Cardiac muscle cell (in vitro differentiated cells and primary cell): ENCODE measurements at places on chromosomes 1 and 21.

DNA sequence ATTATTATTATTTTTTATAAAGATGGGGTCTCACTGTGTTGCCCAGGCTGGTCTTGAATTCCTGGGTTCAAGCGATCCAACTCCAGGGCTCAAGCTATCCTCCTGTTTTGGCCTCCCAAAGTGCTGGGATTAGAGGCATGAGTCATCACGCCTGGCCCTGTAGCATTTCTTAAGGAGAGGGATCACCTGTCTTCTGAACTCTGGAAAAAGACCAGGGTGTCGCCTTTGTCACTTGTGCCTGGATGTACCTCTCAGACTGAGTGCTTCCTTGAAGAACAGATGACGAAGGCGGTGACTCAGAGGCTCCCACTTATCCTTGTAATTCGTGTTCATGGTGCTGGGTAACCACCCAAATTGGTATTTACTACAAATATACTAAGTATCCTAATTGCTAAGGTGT is 2.4 kb upstream of the CGN start:
- no peak for DNase-seq

GRCh38 chr1:234571702-234572101 is 38.3 kb downstream of the IRF2BP2 start:
- no peak for DNase-seq

- DNase-seq, result no peak
Measured at GRCh38 chr1:46550751-46551231, 656 bp downstream of the KNCN start.

- DNase-seq, result no peak
Measured at GRCh38 chr21:45632160-45632559, 11.4 kb upstream of the PCBP3 start.

GRCh38 chr21:39105341-39105765 is 77.9 kb downstream of the PSMG1 start:
- DNase-seq, result no peak

DNA sequence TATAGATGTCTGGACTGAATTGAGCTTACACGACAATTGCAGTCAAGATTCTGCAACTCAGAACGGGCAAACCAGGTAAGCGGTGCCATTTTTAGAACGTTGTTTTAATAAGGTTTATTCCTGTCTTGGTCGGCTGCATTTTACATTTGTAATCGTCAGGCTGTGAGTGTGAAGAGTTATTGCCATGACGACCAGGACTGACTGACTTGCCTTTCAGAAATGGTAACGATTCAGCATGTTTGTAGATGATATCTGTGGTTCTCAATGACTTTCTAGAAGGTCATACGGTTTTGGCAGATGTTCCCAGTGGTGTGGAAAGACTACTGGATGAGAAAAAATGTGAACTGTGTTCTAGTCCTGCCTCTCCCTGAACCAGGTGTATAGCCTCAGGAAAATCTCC is 271.3 kb upstream of the B3GALT2 start:
- DNase-seq, result no peak

DNA sequence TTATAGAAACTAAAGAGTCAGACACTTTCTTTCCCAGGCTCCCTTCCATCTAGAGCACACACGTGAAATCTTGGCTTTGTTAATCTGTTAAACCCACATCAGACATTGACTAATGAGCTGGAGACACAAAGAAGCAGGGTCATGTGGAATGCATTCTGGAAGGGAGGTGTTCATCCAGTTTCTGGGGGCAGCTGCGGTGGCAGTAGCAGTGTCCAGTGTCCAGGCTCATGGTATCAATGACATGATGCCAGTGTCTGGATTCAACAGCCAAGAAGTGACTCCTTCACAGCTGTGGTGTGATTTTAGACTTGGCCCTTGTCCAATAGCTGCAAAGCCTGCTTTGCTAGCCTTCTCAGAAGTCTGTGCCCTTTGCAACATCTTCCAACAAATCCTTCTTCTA is 95.2 kb downstream of the NTPCR start:
- peak; percentile 48 for DNase-seq

DNA sequence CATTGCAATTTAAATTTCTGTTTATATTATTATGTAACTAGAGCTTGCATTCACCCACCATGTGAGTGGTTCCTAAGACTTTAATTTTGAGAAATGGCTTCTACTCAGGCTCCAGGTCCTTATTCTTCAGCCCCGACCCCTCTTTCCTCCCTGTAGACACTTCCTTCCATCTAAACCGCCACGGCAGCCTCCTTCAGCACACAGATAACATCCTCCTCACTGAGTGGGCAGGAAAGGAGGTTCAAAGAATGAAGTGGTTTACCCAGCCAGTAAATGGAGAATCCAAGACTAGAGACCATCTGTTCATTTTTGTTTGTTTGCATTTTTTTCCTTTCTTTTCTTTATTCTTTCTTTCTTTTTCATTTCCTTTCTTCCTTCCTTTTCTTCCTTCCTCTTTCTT is 37.1 kb upstream of the SOD1 start:
- DNase-seq, result no peak

DNA sequence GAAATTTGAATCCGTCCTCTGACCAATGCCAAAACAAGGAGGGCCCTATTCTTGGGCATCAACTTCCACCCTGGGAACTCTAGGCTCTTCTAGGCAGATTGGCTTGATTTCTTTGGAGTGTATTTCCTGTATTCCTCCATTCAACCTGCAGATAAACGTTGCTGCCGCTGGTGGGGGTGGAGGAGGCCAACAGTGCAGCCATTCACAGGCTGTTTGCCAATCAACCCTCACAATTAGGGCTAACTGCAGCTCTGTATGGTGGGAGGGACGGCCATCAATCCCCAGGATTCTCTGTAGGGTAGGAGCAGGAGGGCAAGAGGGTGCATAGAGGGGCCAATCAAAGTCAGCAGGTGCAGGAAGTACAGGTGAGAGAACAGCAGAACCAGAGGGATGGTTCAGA is 273.1 kb upstream of the PROX1 start:
- no peak for DNase-seq

GRCh38 chr1:62271948-62272728 is 47.1 kb downstream of the KANK4 start:
- DNase-seq, result no peak

DNA sequence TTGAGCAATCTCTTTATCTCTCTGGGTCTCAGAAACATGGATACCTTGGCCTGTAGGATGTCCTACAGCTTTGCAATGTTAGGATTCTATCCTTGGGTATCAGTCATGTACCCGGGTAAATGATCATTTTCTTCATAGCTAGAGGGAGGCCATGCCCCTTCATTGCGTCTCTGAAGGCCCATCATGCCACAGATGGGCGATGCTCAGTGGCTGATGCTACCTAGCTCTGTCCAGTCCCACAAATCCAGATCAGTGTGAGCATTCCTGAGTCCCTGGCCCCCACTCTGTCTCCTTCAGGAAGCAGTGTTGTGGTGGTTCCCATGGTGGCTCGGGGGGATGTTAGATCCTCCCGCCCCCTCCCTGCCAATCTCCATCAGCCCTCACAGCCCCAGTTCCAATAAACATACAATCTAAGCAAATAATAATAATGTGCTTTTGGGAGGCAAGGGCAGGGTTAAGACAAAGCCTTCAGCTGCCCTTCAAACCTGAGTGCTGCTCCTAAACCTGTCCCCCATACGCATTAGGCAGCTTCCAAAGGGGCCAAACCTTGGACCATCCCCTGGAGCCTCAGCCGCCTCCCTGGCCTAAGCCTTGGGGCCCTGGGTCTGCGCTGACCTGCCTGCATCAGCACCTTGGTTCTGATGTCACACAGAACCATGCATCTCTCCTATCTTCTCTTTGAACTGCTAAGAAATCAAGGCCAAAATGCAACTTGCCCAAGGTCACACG is 681 bp upstream of the GPR61 start:
- DNase-seq, result no peak

GRCh38 chr1:29122682-29123052 is 1.0 kb downstream of the TMEM200B start:
- DNase-seq, result peak; percentile 89

- no peak for DNase-seq
Measured at GRCh38 chr21:41634211-41634694, 126.3 kb upstream of the TMPRSS2 start.

GRCh38 chr1:12480748-12481362 is 137.2 kb downstream of the DHRS3 start:
- DNase-seq, result peak; percentile 83

GRCh38 chr1:17829579-17829978 is 74.4 kb downstream of the ACTL8 start:
- no peak for DNase-seq
